Activated naive CD4-positive, alpha-beta T cell treated with anti-CD3 and anti-CD28 coated beads, Interleukin-2, amount 50 U/mL, for 72 hours (primary cell): ENCODE measurements at places on chromosomes 11 and 22.
A peak's percentile ranks its signal among the peaks of the same experiment; 100 is the strongest.

- no peak for DNase-seq
Observed at GRCh38 chr11:68016161-68016903, 6.2 kb downstream of the ALDH3B1 start.

GRCh38 chr11:46421257-46421880 lies 29.8 kb upstream of the CHRM4 start:
- no peak for DNase-seq

DNA sequence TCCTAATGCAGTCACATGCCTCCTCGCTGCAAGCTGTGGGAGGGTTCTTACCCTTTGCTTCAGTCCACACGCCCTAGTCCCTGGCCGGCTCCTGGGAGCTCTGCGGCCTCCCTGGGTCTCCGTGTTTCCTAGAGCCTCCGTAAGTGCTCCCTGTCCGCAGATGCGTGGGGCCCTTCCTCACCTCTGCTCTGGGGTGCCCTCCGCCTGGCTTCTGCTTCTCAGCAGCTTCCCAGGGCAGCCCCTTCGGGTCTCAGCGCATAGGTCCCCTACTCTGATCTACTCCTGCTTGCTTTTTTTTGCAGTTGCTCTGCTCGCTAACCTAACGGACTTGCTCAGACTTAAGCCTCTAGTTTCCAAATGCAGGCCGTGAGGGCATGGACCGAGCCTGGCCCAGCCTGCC lies 22.4 kb downstream of the CAPN1 start:
- DNase-seq = no peak

DNA sequence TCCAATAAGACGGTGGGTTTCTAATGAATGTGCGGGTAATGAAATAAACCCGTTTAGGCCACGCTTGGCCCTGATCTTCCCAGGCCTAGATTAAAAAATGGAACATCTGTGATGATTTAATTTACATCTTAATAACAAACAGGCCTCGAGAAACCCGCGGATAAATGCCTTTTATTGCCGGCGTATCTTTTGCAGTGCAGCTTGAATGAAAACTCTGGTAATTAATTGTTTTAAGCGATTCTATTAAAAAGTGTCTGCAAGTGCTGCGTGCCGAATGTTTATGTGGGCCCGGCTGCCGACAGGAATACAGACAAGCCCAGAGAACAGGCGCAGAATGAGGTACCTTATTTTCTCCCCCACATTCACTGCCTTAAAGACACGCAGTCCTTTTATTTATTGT lies 420.7 kb downstream of the MN1 start:
- no peak for DNase-seq

DNA sequence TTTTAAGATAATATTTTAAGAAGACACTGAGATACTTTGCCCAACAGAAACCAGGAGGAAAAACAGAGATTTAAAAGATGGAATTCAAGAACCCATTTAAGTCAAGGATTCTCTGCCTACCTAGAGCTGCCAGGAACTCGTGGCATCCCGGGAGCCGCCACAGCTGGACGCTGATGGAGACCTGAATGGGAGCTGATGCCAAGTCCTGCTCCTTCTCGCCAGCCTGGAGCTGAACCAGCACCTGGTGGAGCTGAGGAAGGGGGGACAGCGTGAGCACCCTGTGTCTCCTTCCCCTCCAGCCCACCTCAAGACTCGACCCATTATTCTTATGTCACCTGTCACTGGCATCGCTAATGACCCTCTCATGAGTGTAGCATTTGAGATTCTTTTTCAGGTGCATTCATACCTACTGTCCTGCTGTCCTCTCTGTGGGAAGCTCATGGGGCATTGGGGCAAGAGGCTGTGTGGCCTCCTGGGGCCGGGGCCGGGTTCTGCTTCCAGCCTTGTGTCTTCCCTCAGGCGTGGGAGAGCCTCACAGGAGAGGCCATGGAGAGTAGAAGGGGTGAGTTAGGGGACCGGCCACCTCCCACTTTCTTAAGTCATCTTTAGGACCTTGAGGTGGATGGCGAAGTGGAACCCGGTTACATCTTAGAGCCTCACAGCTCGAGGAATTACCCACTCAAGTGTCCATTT lies 70.8 kb upstream of the PITPNB start:
- no peak for DNase-seq

- no peak for DNase-seq
Observed at GRCh38 chr11:27795955-27796861, 96.0 kb upstream of the BDNF start.

DNA sequence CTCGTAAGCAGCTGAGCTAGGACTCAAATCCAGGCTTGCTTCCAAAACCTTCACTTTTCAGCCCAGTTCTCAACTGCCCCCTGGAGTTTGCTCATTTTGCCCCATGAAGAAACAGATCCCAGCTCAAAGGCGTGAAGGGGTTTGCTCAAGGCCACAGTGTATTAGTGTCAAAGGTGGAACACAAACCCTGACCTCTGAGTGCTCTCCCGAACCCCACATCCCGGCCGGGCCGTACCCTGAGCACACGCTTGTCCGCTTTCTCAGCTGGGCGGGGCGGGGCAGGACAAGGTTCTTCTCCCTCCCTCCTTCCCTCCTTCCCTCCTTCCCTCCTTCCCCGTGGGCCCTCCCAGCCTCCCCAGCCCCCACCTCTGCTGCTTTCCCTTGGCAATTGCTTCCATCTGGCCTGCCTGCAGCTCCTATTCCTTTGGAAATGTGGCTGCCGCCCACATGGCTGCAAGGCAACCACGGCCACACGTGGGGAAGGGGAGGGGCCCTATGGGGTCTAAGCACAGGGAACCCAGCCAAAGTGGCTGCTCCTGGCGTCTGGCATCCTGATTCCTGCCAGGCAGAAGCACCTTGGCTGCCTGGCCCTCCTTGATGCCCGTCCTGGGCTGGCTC lies 4.1 kb downstream of the ST3GAL4 start:
- DNase-seq = peak; percentile 4
